NCI-H1694 (cell line): ENCODE measurements at places on chromosomes 12 and 14.

- no peak for DNase-seq
These were observed 165.1 kb downstream of the MON2 start for GRCh38 chr12:62631471-62632410.

DNA sequence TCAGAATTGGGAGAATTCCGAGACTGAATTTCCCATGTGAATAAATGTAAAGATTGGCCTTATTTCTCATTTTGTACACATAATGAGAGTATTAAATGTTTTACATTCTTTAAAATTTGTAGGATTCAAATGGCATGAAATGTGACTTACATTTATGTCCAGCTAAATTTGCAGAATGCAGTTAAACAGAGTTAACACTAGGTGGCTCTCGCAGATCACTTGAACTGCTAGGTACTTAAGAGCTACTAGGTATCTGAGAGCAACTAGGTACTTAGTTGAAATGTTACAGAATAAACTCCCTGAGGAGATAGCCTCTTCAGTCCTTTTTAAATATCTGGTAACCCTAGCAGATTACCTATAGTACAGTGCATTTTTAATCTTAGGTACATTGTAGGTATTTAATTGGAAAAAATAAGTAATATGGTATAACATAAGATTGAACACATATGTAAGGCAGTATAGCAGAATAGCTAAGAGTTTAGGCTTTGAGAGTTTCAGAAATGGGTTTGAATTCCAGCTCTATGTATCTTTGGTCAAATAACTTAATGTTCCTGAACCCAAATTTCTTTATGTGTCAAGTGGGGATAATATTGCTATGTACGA is 73.8 kb downstream of the KIAA0586 start:
- DNase-seq: peak; percentile 73

DNA sequence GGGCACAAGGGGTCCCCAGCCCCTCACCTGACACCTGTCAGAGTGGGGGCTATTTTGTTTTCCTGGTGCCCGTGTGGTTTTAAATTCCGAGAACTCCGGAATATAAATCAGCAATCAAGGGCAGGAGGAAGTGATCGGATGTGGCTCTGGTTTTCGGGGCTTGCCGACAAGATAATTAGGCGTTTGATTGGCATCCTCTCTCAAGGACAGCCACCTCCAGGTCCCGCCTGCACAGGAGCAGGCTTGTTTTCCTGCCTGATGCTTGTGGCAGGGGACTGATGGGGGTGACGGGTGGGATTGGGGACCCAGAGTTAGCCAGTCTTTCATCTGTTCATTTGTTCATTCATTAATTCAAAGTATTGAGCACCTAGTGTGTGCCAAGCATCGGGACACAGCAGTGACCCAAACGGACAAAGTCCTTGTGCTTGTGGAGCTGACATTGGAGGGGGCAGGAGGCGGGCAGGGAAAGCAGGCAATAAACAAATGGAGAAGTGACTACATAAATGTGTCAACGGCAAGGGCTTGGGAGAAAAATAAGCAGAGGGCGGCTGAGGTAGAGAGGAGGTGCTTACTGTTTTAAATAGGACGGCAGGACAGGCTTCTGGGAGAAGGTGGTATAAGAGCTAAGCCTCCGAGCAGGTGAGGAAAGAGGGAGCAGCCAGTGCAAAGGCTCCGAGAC is 166.5 kb downstream of the PHETA1 start:
- DNase-seq: no peak

- DNase-seq: no peak
These were observed 12.7 kb downstream of the TEP1 start for GRCh38 chr14:20400589-20400964.

GRCh38 chr12:38384816-38385378 is 68.3 kb downstream of the ALG10B start:
- no peak for DNase-seq

DNA sequence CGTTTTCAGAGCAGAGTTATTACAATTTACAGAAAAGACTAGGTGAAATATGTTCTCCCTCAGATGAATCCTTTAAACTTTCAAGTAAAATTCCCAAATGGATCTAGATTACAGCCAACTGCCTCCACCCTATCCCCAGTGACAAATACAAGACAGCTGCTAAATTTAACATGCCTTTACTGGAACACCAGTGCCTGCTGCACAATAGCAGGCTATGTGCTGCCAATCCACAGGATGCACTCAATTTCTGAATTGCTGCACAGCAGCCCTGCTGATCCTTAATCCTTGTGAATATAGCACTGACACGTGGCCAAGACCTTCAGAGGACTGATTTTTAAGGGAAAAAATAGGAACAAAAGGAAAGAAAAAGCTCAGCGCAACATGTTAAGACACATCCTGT is 128.9 kb downstream of the CCER1 start:
- no peak for DNase-seq

DNA sequence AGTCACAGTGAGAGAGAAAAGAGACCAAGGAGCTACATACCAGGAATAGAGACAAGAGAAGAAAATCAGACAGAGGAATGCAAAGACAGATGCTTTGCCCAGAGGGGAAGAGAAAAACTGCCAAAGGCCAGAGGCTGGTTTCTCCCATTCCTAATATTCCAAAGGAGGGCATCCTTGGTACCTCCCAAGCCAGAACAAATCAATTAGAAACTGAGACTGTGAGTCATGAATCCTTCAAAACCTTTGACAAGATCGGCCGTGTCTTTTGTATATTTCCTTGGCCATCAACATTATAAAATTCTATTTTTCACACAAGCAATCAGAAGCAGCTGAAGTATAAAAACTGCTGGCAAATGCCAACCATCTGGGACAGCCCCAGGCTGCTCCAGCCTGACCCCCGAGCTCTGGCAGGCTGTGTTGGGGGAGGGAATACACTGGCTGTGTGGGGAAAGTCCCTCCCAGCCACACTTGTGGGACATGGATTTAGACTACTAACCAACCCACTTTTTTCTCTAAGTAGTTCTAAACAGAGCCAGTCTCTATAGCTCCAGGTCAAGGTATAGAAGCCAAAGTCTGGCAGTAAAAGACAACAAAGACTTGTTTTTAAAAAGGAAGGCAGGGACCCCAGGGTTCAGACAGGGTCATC is 13.7 kb downstream of the POMT2 start:
- DNase-seq: peak; percentile 73

GRCh38 chr12:104218935-104219334 is 3.4 kb downstream of the TXNRD1 start:
- no peak for DNase-seq

GRCh38 chr14:74062809-74063150 is 21.5 kb downstream of the ALDH6A1 start:
- no peak for DNase-seq

GRCh38 chr14:59534361-59534987 is 42.1 kb downstream of the CCDC175 start:
- no peak for DNase-seq

DNA sequence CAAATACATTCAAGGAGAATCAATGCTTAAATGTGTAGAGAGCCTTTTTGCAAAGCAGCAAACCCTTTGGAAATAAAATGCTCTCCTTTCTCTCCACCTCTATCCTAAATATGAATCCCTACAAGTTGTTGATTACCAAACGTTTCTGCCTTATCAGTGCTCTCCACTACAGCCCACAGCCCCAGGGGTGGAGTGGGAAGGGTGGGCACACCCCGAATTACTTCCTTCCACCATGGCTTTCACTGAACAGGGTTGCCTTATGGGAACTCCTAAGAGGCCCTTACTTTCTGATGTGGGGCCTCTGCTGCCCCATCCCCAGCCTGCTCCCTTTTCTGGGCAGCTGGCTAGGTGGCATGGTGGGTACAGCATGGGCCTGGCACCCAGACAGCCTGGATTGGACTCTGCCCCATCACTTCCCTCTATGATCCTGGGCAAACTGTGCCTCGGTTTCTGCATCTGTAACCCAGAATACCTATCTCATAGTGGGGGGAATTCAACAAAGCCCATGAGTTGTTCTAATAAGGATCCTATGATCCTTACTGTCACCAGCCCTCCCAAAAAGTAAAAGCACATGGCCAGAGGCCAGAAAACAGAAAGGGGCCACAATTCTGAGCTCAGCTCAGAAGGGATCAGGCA is 16.1 kb downstream of the AK7 start:
- DNase-seq: no peak

- DNase-seq: no peak
These were observed 16.6 kb upstream of the RND1 start for GRCh38 chr12:48882315-48882687.

DNA sequence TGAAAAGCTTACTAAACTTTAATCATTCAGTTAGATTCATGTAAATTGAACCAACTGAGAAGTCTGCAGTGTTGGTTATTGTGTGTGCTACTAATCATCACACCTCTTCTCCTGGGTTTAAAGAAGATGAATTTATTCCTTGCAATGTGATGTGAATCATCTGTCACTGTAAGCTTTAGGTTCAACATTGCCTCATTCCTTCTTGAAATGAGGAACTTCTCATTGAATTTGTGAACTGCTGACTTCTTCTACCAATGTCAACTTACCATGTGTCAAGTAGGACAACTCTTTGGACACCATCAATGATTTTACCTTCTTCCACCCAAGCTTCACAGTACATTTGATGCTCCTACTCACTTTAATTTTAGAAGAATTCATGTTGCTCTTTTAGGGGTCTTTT is 17.4 kb upstream of the PRB2 start:
- no peak for DNase-seq

- DNase-seq: no peak
These were observed 47.8 kb upstream of the PDE3A start for GRCh38 chr12:20320552-20320951.

DNA sequence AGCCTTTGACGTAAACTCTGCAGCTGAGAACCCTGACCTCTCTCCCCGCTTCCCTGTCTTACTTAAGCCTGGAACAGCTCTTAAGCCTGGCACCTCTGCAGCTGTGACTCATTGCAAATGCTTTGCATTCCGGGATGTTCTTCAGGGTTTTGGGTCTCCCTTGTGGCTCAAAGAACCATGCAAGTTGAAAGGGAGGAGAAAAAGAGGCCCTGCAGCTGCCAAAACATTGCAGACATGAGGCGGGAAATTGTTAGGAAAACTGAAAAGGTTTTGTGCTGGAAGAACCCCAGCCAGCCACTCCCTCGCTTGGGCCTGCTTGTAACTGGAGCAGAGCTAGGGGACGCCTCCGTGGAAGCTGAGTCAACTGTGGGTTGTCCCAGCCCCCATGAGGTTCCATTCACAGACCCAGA is 60.2 kb upstream of the FERMT2 start:
- DNase-seq: no peak
